ENCODE measurements at places on chromosomes 2 and 18. TPM values are rescaled to one million over a fixed set of nuclear protein-coding genes. Genes with fewer than 3 reads are reported as not detected.

DNA sequence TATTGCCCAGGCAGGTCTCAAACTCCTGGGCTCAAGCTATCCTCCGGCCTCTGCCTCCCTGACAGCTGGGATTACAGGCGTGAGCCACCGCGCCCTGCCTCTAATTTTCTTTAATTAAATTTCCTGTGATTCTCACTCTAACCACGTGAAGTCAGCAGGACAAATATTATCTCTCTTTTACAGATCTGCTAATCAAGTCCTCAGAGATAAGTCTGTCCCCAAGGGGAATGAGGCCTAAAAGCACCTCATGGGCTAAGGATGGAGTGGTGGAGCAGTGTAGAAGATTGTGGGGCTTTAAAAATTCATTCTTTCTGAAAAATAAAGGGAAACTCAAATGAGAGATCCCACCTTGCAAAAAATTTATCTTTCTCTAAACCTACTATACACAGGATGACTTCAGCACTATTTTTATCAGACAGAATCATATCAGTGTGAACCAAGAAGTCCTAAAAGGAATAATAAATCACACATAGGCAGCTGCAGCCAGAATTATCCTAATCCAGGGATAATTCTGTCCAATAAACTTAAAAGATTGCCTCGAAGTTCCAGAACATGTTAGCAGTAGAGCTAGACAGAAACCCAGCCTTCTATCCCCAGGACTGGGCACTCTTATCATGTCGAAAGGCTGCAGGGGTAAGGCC lies 38.3 kb upstream of the BMPR2 start:
- no peak for DNase-seq

Gene OR6B2
- total RNA-seq = not detected

DNA sequence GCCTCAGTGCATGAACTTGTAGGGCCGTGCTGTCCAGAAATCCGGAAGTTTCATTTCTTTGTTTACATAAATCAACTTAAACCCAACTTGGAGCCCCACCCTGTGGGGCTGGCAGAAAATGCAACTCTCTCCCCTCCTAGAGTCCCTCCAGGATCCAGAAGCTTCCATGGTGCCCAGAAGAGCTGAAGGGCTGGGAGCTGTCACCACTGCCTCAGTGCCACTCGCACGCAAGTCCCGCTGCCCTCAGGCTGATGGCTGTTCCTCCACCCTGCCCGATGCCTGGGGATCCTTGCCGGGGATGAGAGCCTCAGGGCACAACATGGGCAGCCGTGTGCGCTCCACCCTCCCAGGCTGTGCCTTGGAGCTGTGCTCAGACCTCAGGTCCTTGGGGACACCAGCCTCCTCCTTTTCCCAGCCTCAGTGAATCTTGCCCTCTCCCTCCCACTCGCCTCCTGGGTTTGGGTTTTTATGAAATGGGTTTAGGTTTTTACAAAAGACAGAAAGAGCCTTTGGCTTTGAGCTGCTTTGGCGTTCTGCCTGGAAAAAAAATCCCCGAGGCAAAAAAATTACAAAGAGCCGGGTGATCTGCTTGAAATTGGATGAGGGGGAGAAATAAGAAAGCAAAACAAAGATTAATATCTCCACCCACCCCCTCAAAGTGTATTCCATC lies 155.2 kb downstream of the TWIST2 start:
- DNase-seq = no peak

DNA sequence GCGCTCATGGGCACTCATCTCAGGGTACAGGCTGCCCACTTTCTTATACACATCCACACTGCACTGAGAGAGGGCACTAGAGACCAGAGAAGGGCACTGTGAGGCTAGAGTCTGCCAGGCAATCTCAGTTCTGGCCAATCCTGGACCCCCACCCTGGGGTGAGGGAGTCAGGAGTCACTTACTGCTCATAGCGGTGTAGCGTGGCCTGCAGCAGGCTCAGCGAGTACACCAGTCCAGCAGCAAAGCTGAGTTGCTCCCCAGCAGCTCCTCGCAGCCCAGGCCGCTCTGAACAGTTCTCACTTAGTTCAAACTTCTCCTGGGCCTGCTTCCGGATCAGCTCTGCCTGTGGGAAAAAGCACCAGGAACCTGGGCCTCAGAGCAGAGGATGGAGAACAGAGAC lies 12.3 kb downstream of the DCTN1 start:
- no peak for DNase-seq

- DNase-seq = no peak
Measured at GRCh38 chr2:224106794-224107193, 67.7 kb upstream of the SERPINE2 start.

Gene SULT1C2
- total RNA-seq = not detected

Gene SEMA4F
- total RNA-seq = 24.9 TPM

DNA sequence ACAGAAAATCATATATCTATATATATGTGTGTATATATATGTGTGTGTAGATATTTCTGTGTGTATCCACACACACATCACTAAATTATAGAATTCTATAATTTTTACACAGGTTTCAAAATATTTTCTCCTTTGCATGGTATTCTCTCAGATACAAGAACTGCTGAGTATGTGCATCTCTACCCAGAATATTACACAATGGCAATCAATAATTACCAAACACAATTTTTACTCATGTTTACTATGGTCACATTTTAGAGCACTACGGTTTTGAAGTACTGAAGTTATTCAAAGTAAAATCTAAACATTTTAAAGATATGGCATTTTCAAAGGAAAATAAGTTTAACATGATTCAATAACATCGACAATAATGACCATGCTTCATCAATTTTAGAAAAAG lies 258.5 kb downstream of the PAX3 start:
- DNase-seq = no peak

DNA sequence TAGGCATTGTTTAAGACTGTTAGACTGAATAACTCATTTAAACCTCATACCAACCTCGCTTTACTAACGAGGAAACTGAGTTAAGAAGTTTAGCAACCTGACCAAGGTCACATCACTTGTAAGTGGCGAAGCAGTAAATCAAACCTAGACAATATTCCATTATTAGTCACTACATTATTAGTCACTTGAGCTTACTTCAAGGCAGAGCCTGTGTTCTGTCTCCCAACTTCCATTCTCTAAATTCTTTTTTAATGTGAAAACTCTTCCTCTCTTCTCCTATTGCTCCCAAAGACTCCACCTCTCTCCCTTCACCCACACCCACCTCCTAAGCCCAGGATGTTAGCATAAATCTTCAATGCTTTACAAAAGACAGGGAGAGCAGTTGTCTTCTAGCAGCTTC lies 156.5 kb downstream of the ARL6IP6 start:
- DNase-seq = no peak

Gene NCL
- total RNA-seq = 358 TPM

Gene TRIB2
- total RNA-seq = 121 TPM

DNA sequence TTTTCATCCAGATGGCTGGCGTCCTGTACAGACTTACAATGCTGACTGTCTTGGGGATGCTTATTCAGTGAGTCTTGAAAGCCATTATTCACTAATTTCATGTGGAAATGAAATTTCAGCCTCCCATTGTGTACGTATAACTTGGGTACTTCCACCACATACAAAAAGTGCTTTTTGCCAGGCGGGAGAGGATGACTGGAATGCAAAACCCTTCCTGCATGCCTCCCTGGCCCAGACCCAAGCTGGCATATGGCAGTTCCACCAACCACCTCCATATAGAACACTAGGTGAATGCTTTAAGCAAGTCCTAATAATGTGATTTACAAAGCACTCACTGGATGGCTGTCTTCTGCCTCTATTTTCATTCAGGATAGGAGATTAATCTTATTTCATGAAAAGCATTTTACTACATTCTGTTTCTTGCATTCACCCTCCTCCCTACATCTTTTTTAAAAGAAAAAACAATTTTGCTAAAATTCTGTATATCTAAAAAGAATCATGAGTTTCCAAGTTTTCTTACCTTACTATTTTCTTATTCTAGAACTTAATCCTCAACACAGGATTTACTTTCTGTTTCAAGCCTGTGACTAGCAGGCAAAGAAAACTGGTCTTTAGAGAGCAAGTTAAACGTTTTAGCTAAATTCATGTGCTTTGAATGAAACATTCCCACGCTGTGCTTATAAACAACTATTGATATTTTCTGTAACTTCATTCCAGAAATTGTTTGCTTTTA lies 327.6 kb downstream of the NCKAP5 start:
- no peak for DNase-seq

Gene MRPL33
- total RNA-seq = 27.0 TPM

GRCh38 chr2:129565551-129566109 lies 413.8 kb upstream of the RAB6C start:
- DNase-seq = no peak

GRCh38 chr2:102601730-102602129 lies 17.6 kb upstream of the SLC9A2 start:
- no peak for DNase-seq

- DNase-seq = no peak
Measured at GRCh38 chr2:43605851-43606250, 10.0 kb upstream of the THADA start.

Gene ZNF892
- 4.1 TPM for total RNA-seq

GRCh38 chr2:189631849-189632248 lies 29.4 kb upstream of the ASNSD1 start:
- DNase-seq = no peak

GRCh38 chr2:30354621-30355020 lies 92.4 kb upstream of the LCLAT1 start:
- DNase-seq = no peak

Gene DAPL1
- not detected for total RNA-seq

DNA sequence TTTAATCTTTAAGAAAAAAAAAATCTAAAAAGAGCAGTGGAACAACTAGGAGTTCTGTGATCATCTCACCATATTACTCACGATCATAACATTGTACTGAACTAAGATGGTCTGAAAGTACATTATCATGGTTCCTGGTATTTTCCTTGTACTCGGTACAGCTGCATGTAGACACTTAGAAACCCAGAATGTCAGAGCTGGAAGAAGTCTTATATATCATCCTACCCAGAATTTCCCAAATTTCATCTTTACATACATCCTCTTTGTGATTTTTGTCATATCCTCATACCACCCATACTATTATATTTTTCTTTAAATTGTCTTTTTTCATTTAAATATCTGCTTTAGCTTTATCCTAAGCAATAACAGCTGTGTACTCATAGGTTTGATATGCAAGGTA lies 12.4 kb upstream of the ST3GAL5 start:
- no peak for DNase-seq

- DNase-seq = no peak
Measured at GRCh38 chr2:142603759-142604158, 273.7 kb upstream of the KYNU start.

Gene GALR1
- total RNA-seq = not detected

DNA sequence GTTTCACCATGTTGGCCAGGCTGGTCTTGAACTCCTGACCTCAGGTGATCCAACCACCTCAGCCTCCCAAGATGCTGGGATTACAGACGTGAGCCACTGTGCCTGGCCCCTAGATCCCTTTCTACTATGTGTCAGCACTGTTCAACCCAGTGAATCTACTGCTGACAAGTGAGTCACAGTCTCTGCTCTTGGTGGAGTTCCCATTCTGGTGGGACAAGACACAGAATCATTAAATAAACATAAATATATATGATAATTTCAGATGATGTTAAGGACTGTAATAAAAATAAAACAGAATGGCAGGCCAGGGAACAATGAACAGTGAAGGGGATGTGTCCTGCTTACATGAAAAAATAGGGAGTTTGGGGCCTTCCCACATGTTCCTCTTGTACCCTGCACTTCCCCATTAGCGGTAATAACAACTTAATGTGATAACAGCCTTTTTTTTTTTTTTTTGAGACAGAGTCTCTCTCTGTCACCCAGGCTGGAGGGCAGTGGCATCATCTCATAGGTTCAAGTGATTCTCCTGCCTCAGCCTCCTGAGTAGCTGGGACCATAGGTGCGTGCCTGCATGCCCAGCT lies 112.2 kb downstream of the CPO start:
- no peak for DNase-seq

- DNase-seq = no peak
Measured at GRCh38 chr2:181046833-181047232, 66.4 kb downstream of the UBE2E3 start.
